ENCODE measurements at places on chromosomes 7 and 10.
A peak's percentile ranks its signal among the peaks of the same experiment; 100 is the strongest.

DNA sequence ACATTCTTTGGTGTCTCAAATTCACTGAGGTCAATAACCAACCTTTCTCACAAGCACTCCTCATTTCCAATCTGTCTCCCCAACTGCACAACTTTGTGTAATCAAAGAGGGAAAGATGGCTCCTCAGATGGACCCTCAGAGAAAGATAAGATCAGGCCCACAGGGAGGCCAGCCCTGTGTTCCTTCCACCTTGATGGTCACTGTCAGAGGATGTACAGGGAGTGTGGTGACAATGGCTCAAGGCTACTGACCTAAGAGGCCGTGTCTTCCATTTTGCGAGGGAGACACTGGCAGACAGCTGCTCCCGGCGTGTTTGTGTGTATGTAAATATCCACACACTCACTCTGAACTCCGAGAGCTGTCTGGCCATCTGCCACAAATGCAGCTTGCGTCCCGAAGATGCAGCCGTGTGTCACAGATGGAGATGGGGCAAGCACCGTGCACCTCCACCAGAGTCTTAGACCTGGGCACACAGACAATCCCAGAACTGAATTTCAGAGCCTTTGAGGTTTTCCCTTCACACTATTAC is 712.1 kb upstream of the NRP1 start:
- no peak for DNase-seq

GRCh38 chr7:97401398-97401797 is 283.9 kb downstream of the SDHAF3 start:
- DNase-seq, result no peak

DNA sequence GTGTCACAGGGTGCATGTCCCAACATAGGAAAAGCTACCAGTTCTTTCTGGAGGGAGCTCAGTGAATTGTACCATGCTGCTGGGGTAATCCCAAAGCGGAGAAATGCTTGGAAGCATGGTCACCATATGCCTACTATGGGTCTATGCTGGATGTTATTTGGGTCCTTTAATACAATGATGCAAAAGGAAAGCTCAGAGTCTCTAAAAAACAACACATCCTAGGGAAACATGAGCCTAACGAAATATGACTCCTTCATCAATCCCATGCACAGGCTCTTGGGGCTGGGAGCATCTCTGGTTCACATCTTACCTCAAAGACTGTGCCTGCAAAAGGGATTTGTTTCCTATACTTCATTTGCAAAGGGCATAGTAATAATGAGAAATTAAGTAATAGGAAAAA is 65.2 kb downstream of the CUBN start:
- DNase-seq, result no peak

GRCh38 chr7:156090988-156091387 is 278.7 kb upstream of the SHH start:
- no peak for DNase-seq

DNA sequence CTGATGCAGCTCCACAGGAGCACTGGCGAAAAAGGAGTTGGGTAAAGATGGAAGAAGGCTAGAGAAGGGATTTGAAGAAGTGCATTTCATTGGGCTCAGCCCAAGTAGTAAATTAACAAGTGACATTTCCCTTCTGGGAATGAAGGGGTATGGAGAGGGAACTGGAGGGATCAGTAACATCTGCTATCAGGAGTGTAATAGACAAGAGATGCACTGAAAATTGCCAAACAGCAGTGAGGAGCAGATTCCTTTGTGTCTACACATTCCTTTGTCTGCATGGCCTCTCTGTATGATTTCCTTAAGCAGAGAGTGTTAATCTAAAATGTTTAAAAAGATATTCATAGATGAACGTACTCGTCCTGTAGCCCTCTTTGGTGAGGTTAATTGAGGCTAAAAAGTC is 148.2 kb upstream of the FERD3L start:
- DNase-seq, result no peak

DNA sequence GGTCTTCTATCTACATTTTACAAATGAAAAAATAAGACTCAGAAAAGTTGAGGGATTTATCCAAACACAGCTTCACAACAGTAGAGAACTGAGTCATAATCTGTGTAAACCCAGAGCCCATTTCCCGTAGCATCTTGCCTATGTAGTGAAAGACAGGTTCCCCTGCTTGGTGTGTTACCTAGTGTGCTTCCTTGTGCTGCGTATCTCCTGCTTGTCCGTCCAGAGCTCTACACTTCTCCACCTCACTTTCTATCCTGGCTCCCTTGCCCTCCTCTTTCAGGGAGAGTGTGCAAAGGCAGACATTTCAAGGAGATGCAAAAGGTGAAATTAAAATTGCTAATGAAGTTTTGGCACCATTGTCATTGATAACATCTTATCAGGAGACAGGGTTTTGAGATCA is 1.4 kb upstream of the ASNS start:
- DNase-seq, result no peak

GRCh38 chr10:32266979-32267378 is 80.0 kb downstream of the EPC1 start:
- no peak for DNase-seq

DNA sequence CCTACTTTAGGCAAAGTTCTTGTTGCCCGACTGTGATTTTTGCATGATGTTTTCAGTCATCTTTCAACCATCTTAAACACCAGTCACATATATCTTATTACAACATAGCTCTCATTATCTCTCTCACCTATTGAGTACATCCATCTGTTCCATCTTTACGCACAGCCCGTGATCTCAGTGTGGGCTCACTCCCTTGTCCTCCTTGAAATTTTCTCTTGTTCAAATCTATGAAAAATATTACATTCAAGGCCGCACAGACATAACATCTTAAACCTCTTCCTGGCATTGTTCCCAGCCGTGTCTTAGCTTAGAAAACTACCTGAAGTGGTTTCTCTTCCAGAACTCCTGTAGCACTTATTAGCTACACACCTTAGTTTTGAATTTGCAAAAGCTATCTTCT is 32.6 kb downstream of the NET1 start:
- DNase-seq, result no peak

- no peak for DNase-seq
These were observed 148.4 kb downstream of the RNF133 start for GRCh38 chr7:122550545-122550944.

GRCh38 chr10:70656489-70656888 is 15.8 kb upstream of the ADAMTS14 start:
- DNase-seq, result peak; percentile 80

- no peak for DNase-seq
These were observed 73.3 kb downstream of the MICALL2 start for GRCh38 chr7:1385809-1386622.

DNA sequence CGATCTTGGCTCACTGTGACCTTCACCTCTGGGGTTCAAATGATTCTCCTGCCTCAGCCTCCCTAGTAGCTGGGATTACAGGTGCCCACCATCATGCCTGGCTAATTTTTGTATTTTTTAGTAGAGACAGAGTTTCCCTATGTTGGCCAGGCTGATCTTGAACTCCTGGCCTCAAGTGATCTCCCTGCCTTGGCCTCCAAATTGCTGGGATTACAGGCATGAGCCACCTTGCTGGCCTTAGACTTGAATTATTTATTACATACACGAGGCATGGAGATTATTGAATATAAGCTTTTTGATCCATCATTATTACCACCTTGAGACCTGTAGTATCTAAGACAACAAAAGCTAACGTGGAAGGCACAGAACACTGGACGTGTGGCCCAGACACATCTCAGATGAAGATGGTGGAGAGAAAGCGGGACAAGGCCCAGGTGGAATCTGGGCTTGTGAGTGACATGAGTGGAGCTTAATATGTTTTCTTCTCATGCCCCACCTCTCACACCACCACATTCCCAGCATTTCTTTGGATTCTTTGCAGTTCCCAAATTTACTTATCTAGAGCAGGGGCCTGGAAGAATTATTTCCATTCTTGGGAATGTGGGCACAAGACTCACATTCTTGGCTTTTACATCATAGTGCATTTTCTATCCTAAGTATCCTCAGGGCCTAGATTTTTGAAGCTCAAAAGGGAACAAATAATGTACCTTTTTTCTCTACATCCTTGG is 76.6 kb downstream of the SUGCT start:
- no peak for DNase-seq

DNA sequence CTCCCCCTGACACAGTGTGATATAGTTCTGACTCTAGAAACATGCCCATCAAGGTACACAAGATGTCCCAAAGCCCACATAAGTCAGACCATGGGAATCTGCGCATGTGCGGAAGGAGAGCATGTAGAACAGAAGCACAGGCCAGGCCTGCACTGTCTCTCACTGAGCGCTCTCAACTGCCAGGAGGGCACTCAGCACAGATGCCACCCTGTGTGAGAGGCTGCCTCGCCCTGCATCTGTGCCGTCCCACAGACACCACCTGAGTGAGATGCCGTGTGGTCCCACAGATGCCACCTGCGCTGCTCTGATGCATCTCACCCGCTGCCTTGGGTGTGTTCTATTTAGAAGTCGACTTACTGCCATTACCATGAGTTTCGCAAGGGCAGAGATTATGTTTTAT is 98.4 kb downstream of the VOPP1 start:
- no peak for DNase-seq

DNA sequence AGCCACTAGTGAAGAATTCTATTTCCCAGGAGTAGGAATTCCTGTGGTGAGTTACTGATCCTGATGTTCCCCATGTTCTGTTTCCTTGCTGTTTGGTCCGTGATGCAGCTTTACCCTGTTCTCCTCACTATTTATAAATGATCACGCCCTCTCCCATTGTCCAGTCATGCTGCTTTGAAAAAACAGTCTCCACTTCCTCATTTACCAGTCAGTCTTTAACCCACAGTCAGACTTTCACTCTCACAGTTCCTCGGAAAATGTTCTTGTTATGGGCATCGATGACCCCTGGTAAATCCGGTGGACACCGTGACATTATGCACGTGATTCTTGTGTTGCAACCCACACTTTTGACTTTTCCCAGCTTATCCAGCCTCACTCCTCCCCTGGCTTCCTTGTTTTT is 14.4 kb downstream of the SCIN start:
- DNase-seq, result no peak

- DNase-seq, result peak; percentile 34
These were observed 6.6 kb downstream of the CPA2 start for GRCh38 chr7:130273081-130273932.

DNA sequence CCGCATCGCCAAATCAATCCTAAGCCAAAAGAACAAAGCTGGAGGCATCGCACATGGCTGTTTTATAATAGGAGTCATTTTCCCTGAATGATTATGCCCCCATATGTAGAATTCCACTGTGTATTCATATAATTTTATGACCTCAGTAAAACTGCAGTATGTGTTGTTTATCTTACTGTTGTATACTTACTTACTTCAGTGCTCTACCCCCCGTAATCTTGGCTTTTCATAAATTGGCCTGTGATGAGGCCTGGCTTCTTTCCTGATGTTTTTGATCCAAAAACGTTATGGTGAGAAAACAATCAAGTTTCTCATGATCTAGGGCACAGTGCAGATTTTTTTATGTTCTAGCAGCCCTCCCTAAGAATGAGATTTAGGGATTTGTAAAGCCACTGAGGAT is 306.4 kb upstream of the FZD1 start:
- DNase-seq, result no peak

DNA sequence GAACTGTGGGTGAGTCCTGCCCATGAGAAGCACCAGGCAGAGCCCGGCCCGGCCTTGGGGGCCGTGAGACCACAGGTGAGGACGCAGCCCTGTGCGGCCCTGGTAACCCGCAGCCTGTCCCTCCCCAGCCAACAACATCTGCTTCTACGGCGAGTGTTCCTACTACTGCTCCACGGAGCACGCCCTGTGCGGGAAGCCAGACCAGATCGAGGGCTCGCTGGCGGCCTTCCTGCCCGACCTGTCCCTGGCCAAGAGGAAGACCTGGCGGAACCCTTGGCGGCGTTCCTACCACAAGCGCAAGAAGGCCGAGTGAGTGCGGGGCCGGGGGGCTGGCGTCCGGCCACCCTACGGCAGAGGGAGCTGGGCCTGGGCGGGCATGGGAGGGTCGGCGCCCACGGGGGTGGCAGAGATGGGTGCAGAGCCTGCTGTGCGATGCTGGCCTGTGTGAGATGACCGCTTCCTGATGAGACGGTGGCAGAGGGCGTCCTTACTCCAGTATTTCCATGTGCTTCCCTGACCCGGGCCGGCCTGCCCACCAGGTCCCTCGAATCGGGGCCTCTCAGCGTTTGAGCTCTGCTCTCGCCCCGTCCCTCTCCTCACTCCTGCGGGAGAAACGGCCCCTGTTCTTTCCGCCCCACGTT is 34.1 kb upstream of the FOXL3 start:
- no peak for DNase-seq

DNA sequence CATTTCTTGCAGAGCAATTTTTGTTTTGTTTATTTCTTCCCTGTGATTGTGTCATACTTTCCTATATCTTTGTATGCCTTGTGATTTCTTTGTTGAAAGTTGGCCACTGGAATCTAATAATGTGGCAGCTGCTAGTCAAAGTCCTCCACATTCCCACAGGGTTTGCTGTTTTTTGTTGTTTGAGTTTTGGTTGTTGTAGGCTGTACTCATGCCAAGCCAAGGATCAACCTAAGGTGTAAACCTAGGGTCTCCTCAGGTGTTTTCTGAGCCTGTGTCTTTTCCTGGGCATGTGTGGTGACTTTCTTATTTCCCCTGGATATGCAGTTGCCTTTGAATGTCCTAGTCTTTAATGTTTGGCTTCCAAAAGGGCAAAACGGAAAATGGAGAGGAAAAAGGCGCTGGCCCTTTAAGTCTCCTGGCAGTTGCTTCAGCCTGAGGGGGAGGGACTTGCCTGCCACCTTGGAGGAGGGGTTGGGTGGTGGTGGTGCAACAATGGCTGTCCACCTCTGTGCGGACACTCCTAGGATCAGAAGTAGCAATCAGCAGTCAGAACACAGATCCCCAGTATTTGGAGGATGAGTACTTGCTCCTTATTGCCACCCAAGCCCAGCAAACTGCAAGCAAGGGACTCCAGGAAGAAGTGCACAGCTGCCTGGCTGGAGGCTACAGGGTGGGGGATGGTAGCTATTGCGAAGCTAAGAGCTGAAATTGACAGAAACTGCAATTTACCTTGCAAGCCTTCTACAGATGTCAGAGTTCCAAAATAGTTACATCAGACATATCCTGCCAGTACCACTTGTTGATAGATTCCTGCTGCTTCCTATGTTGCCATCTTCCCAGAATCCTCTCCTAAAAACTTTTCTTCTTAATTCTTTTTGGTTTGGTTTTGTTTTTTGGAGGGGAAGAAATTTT is 5.6 kb upstream of the ZNF518A start:
- peak; percentile 61 for DNase-seq

DNA sequence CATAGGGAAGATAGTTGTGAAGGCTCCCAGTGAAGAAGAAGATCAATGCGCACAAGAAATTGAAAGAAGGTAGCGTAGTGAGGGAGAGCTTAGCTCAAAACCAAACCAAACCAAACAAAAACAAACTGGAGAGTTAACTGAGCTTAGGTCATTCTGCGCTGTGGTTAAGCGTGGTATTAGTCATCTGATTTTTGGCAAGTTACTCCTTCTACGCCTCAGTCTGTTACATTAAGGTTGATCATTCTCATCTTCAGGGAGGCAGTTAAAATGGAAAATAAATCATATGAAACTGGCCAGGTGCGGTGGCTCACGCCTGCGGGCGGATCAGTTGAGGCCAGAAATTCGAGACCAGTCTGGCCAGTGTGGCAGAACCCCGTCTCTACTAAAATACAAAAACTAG is 259.7 kb downstream of the EXOC4 start:
- no peak for DNase-seq

- no peak for DNase-seq
These were observed 119.9 kb downstream of the HPSE2 start for GRCh38 chr10:99115703-99116102.

All from DND-41 (cell line).